ENCODE measurements at places on chromosomes 4 and X. TPM values are rescaled to one million over a fixed set of nuclear protein-coding genes. Genes with fewer than 3 reads are reported as not detected.
A peak's percentile ranks its signal among the peaks of the same experiment; 100 is the strongest.

DNA sequence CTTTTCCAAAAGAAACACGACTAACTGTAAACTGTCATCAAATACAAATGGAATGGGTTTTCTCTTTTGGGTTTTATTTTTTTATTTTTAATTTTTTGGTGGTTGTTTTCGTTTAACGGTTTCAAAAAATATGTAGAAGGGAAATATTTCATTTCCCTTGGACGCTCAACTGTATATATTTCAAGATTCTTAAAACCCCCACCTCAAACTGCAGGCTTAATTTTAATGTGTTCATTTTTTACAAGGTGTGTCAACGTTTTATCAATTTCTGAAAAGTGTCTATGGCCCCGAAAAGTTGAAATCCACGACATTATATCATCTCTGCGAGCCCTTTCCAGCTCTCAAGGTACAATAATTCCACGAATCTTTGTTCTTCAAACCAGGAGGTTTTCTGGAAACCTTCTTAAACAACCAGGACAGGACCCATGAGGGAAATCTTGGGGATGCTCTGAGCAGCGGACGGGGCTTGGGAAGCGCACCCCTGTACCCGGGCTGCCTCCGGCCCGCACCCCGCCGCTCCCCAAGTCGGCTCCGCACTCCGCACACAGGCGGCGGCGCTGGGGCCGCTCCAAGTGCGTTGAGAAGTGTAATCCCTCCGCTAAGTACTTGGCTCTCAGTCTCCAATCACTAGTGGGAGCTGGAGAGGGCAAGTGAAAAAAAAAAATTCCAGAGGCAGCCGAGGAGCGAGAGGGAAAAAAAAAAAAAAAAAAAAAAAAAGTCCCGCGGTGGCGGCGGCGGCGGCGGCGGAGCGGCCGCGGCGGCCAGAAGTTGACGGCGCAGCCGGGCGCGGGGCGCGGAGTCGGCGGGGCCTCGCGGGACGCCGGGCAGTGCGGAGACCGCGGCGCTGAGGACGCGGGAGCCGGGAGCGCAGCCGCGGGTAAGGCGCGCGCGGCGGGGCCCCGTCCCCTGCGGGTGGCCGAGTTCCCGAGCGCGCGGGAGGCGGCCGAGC is at the start of gene BMPR1B:
Gene BMPR1B, plus strand, starts transcription at position 764 of the 949 bp plus-strand sequence. CDS start 346,470 bp downstream, outside the sequence.
- DNase-seq = peak; percentile 70
- peak within 1 kb of the TSS; percentile 88 for H3K27ac ChIP-seq
- H3K4me3 ChIP-seq = peak within 1 kb of the TSS; percentile 68
- H3K27me3 ChIP-seq = no peaks in the 10 kb centered on the region

DNA sequence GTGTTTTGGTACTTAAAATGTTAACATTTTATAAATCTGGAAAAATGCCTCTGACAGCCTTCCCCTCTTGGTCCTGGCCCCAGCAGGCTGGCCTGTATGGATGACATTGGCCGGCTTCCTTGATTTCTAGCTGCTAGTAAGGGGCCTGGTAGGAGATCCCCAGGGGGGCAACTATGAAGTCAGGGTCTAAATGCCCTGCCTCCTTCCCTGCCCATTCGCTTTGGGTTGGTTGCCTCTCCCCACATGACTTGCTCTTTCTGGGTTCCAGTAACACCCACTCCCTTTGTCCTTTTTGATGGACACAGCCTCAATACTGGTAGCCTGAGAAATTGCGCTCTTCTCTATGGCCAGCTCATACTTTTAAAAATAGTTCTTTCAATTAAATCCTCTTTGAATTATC is 78.0 kb upstream of the MAD2L1 start:
- no peak overlapping the region for H3K4me3 ChIP-seq
- no peaks in the 10 kb centered on the region for H3K36me3 ChIP-seq
- DNase-seq = no peak
- H3K4me1 ChIP-seq = no peaks in the 10 kb centered on the region
- no peak overlapping the region for H3K27ac ChIP-seq
- H3K27me3 ChIP-seq = no peaks in the 10 kb centered on the region

DNA sequence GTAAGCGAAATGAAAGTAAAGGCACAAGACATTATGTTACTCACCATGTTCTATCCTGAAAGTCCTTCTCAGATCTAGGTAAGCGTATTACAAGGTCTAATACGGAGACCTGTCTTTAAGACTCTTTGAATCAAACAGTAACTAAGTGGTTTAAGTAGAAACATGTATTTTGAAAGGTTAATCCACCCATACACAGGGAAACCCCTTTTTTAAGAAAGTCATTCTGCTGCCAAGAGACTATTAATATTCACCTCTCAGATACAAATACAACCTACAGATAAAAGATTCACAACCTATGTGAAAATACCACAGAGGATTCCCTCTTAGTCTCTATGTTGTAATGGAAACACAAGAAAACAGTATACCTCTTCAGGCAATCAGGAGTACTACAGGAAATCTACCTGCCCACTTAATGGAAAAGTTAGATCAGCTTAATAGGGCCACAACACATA is 63.2 kb upstream of the TNIP3 start:
- no peaks in the 10 kb centered on the region for H3K36me3 ChIP-seq
- H3K4me1 ChIP-seq = no peaks in the 10 kb centered on the region
- no peaks in the 10 kb centered on the region for H3K27me3 ChIP-seq
- no peak overlapping the region for H3K27ac ChIP-seq
- DNase-seq = no peak
- no peak overlapping the region for H3K4me3 ChIP-seq

DNA sequence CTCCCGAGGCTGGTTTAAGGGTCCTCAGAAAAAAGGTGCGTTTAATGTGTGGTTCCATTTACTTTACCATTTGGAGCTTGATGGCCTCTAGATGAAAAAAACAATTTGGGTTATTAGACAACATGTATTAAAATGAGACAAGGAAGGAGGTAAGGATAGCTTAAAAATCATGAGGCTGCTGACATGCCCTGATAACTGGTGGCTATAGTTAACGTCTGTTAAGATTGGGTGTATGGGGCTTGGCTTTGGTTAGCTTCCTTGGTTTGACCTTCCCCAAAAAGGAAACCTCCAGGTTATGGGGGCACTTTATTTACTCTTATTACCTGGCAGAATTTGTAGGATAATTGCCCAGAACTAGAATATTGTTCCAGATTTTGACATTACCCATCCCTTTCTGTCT is 51.5 kb downstream of the HMGB2 start:
- no peaks in the 10 kb centered on the region for H3K27me3 ChIP-seq
- H3K4me3 ChIP-seq = no peak overlapping the region
- H3K27ac ChIP-seq = no peak overlapping the region
- H3K4me1 ChIP-seq = no peaks in the 10 kb centered on the region

DNA sequence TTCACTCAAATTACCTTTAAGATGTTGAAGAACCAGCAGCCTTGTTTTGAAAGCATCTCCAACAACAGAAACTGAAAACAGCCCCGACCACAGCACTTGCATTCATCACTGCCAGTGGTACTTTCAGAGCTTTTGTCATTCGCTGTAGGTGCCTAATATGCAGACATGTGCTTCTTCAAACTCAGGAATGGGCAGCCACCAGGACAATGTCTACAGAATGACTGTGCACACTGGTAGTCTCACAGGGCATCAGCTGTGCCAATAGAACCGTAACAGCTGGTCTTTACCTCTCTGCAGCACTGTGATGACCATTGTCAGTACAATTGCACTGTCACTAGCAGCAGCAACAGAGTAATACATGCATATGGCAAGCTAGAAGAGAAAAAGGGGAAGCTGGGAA is 1149.7 kb downstream of the STPG2 start:
- H3K27me3 ChIP-seq = no peaks in the 10 kb centered on the region
- H3K27ac ChIP-seq = no peak overlapping the region
- no peak overlapping the region for H3K4me3 ChIP-seq
- H3K36me3 ChIP-seq = no peaks in the 10 kb centered on the region

GRCh38 chr4:178081896-178082295 is 639.7 kb upstream of the AGA start:
- no peaks in the 10 kb centered on the region for H3K27me3 ChIP-seq
- DNase-seq = no peak
- no peaks in the 10 kb centered on the region for H3K36me3 ChIP-seq
- H3K27ac ChIP-seq = no peak overlapping the region
- H3K4me3 ChIP-seq = no peak overlapping the region

DNA sequence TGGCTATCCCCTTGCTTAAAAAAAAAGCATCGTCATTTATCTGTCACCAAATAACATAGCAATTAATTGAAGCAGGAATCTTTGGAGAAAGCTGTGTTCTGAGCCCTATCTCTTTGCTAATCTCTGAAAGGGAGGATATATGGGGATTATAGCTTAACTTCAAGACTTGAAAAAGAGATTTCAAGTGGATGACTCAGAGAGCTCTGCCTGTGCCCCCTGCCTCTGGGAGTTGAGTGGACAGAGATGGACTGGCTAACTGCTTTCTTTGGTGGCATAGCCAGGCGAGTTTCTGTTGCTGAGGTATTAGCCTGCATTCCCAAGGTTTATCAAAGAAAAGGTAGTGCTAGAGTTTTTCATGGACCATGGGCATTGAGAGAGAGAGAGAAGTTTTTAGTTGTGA is 91.6 kb downstream of the DDIT4L start:
- H3K4me1 ChIP-seq = peaks cover under 1% of the 10 kb centered on the region
- H3K36me3 ChIP-seq = no peaks in the 10 kb centered on the region
- H3K4me3 ChIP-seq = no peak overlapping the region
- DNase-seq = no peak

DNA sequence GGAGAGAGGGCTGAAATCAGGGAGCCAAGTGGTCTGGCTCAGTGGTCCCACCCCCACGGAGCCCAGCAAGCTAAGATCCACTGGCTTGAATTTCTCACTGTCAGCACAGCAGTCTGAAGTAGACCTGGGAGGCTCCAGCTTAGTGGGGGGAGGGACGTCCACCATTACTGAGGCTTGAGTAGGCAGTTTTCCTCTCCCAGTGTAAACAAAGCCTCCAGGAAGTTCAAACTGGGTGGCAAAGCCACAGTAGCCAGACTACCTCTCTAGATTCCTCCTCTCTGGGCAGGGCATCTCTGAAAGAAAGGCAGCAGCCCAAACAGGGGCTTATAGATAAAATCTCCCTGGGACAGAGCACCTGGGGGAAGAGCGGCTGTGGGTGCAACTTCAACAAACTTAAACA is 88.1 kb downstream of the NPFFR2 start:
- H3K36me3 ChIP-seq = no peaks in the 10 kb centered on the region
- H3K4me3 ChIP-seq = no peak overlapping the region
- H3K4me1 ChIP-seq = no peaks in the 10 kb centered on the region
- H3K27ac ChIP-seq = no peak overlapping the region

- no peak overlapping the region for H3K27ac ChIP-seq
- no peak overlapping the region for H3K4me3 ChIP-seq
- DNase-seq = no peak
- no peaks in the 10 kb centered on the region for H3K36me3 ChIP-seq
- H3K4me1 ChIP-seq = no peaks in the 10 kb centered on the region
Measured at GRCh38 chr4:31237233-31237632, 517.1 kb downstream of the PCDH7 start.

- H3K27ac ChIP-seq = no peak overlapping the region
- no peak overlapping the region for H3K4me3 ChIP-seq
- H3K36me3 ChIP-seq = no peaks in the 10 kb centered on the region
- DNase-seq = no peak
- peaks cover 7% of the 10 kb centered on the region for H3K4me1 ChIP-seq
Measured at GRCh38 chr4:3098346-3098745, 23.9 kb downstream of the HTT start.

DNA sequence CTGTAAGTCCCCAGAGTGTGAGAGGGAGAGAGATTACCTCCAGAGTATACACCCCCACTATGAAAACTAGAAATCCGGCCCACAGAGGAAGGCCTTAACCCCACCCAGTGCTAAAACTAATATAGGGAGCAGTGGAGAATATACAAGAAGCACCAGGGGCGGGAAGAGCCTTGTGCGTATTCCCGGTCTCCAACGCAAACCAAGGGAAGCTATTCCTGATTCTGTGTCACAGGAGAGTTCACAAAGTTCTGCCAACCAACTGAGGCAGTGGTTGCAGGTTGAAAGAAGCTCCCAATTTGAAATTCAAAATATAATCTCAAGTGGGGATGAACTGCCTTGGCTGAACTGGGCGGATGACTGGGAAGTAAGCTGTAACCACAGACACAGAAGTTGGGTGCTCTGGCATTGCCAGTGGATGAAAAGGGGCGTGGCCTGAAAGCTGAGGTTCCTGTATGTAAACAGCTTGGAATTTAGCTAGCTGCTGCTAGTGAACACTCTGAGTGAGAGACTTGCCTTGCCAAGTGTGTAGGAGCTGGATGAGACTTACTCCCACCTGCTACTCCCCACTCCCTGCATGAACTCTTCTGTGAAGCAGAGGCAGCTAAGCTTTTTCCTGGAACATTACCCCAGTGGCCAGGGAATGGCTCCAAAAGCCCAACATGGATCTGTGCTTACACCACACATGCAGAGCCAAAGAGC is 32.7 kb downstream of the ELF2 start:
- no peak for DNase-seq
- no peaks in the 10 kb centered on the region for H3K27me3 ChIP-seq

DNA sequence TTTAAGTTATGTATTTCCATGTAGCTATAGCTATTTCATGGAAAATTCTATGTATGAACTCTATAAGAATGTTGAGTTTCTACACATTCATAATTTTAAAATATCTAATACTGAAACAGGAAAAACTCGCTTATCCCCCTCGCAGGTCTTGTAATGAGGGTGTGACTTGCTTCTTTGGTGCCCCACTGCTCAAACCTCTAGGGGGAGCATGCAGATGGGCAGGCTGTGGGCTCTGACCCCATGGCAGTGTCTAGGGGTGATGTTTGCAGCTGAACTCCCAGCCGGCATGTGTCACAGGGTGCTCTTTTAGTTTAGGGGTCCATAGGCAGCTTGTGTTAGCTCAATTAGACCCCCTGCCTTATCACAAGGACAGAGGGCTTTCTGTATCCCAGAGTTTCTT is 1825.7 kb upstream of the ADGRL3 start:
- DNase-seq = no peak
- no peaks in the 10 kb centered on the region for H3K4me1 ChIP-seq
- no peak overlapping the region for H3K4me3 ChIP-seq

DNA sequence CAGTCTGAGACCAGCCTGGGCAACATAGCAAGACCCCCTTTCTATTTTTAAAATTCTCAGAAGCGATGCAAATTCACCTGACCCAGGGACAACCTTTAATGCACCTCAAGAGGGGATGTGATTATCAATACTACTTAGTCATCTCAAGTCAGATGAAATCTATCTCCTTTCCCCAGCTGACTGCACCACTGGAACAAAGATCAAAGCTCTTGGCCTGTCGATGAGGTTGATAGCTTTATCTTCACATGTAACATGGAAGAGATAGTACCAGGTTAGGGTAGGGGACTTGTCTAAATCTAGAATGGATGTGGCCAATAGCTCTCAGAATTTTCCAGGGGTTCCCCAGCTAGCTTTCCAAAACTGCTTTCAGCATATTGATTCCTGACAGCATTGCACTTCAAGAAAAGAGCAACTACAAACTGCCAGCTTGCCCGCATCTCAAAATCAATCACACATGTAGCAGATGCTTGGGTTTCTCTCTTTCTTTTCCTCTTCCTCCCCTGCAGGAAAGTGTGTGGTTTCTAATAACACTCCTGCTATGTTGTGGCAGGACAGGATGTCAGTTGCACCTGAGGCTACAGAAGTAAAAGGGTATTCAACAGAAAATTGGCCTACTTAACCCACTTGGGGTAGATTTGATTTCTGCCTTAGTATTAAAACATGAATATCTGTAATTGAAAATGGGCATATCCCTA is 12.2 kb upstream of the TMEM164 start:
- no peak for DNase-seq
- no peaks in the 10 kb centered on the region for H3K36me3 ChIP-seq
- no peak overlapping the region for H3K27ac ChIP-seq
- H3K4me1 ChIP-seq = no peaks in the 10 kb centered on the region
- no peaks in the 10 kb centered on the region for H3K27me3 ChIP-seq

ABHD18 gene
- total RNA-seq = 9.1 TPM

ITM2A gene
- 140 TPM for total RNA-seq

CT45A1 gene
- total RNA-seq = not detected

ARMCX1 gene
- total RNA-seq = 48.0 TPM

MAGEA2B gene
- not detected for total RNA-seq

GBA3 gene
- total RNA-seq = 0.26 TPM

NWD2 gene
- not detected for total RNA-seq
